ENCODE measurements at places on chromosomes 16 and 17.
A peak's percentile ranks its signal among the peaks of the same experiment; 100 is the strongest.

- DNase-seq: peak; percentile 65
Measured at GRCh38 chr17:78497115-78497540, 80.1 kb downstream of the DNAH17 start.

DNA sequence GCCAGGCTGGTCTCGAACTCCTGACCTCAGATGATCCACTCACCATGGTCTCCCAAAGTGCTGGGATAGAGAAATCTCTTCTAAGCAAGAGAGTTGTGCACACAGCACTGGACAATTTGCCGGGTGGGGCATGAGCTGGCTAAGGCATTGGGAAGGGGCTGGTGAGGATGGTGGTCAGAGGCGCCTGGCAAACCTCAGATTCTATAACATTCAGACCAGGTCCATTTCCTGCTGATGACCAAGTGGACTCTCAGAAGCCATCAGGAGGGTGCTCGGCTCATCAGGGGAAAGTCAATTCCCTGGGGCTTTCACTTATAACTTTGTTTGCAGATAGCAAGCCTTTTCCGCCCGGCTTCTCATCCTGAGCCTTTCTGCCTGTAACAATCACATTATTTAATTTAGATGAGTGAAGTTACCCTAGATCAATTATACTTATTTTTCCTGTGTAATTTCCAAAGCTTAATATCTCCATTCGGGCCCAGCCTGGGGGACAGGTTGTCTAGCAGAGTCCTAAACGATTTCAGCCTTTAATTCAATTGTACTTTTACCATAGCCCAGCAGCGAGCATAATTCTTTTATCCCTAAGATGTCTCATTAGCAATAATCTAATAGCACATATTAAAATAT lies 15.0 kb upstream of the SLC6A2 start:
- no peak for DNase-seq

DNA sequence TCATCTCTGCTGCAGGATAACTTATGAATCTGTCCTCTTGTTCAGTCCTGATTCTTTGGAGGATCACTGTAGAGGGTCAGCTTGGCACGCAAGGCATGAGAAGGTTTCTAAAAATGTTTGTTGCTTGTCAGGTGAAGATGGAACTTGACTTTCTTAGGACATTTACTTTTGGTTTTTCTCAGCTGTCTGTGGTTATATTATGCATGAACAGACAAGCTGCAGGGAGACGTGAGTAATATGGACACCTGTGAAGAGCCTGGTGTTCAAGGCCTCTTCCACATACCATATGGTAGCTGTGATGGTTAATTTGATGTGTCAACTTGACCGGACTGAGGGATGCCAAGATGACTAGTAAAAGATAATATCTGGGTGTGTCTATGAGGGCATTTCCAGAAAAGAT lies 270.2 kb upstream of the CPHXL start:
- no peak for DNase-seq

GRCh38 chr16:68640972-68641371 lies 4.1 kb upstream of the CDH3 start:
- peak; percentile 41 for DNase-seq

DNA sequence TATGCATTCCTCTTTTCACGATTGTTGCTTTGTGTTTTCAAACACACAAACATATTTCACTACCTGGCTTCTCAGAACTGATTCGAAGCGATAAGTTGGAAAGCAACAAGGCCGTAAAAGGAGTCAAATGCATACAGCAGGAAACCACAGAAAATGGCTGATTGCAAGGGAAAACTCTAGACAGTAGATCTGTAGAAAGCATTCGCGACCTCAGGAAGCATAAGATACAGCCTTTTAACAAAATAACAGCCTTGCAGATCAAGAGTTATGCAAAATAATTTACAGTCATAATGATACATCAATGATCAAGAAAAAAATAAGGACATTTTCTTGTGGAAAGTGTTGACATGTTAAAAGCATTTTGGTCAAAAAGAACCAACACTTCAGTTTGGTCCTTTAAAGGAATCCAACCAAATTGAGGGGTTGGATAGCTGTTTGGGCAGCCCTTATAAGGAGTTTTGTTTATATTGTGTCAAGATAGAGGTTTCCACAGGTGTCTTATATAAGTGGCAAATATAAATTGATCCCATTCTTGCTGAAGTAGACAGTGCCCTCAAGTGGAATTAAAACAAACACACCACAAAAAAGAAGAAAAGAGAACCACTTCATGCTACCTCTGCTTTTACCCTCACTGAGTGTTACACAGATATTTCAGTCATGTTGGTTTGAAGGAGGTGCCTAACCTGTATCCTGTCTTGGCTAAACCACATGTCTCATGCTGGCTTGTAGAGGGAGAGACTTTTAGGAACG lies 5.5 kb downstream of the CYLD start:
- no peak for DNase-seq

GRCh38 chr17:47820033-47820789 lies 1.4 kb downstream of the OSBPL7 start:
- DNase-seq: no peak

GRCh38 chr17:28282596-28282995 lies 36.4 kb upstream of the TMEM97 start:
- peak; percentile 83 for DNase-seq

DNA sequence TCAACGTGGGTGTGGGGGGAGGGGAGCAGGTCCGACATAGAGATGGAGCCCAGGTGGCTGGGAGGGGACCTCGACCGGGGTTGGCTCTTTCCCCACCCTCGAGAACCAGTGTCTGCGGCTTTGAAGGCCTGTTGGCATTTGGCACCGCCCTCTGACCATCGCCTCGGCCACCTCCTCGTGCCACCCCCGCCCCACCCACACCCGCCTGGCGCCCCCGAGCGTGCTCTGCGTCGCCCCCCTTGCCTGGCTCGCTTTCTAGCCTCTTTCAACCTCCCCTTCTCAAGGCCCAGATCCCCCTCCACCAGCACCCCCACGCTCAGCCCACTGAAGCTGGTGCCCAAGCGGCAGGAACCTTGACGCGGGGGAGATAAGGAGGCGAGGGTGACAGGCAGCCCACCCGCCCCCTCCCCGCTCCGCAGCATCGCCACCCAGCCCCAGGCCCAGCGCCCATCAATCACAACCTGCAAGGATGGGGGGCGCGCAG lies 619 bp downstream of the CACNB1 start:
- DNase-seq: no peak

GRCh38 chr16:57377080-57377841 lies 5.0 kb downstream of the CX3CL1 start:
- no peak for DNase-seq

DNA sequence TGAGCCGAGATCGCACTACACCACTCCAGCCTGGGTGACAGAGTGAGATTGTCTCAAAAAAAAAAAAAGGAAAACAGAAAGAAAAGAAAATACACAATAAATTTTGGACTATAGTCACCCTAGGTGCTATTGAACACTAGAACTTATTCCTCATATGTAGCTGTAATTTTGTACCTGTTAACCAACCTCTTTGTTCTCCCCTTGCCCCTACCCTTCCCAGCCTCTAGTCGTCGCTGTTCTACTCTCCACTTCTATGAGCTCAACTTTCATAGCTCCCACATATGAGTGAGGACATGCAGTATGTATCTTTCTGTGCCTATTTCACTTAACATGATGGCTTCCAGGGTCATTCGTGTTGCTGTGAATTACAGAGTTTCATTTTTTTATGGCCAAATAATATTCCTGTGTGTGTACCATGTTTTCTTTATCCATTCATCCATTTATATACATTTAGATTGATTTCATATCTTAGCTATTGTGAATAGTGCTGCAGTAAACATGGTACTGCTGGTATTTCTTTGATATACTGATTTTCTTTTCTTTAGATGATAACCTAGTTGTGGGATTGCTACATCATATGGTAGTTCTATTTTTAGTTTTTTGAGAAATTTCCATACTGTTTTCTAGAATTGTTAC lies 28.3 kb downstream of the VPS35L start:
- peak; percentile 43 for DNase-seq

- DNase-seq: no peak
Measured at GRCh38 chr17:67434061-67434525, 57.0 kb downstream of the PITPNC1 start.

DNA sequence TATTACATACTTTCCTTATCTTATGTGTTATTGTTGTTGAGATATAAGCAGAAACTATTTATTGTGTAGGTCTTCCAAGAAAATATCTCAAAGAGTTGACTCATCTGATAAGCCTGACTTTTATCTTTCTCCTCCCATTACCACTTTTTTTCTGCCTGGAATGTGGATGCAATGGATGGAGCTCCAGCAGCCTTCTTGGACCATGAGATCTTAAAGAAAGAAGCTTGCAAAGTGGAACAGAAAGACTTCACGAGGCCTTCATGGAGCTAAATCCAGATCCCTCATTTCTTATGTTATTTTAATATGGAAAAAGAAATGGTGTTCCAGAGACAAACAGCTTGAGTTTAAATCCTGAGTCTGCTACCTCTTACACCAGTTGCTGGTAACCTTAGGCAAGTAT lies 237.6 kb upstream of the FOXF1 start:
- no peak for DNase-seq

Data from fibroblast of skin of right biceps (primary cell).